ENCODE measurements at places on chromosomes 1 and 21.

DNA sequence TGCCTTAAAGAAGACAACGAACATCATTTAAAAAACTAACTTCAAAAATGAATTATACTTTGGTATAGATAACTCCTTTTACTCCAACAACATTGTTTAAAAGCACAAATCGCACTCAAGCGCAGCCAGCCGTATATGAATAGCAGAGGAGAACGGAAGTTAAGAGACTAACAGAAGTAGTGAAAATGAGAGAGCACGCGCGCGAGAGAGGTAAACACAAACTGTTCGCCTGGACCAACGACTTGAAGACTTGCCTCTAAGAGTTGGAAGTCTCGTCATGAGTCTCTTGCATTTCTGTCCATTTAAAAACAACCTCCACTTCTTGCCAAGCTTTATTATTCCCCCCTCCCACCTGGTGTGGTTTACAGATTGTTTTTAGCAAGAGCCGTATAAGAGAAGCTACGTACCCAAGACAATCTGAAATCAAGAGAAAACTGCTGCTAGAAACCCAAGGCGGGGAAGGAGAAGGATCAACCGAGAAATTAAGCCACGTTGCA is 479 bp downstream of the SELENOF start:
- peak; percentile 49 for DNase-seq

GRCh38 chr1:115545791-115546733 is 95.7 kb upstream of the VANGL1 start:
- DNase-seq, result peak; percentile 99

- DNase-seq, result peak; percentile 96
Measured at GRCh38 chr21:31900121-31900895, 27.5 kb downstream of the HUNK start.

- no peak for DNase-seq
Measured at GRCh38 chr1:179168536-179168935, 60.9 kb downstream of the ABL2 start.

- no peak for DNase-seq
Measured at GRCh38 chr1:197149340-197149739, 2.9 kb upstream of the ASPM start.

GRCh38 chr1:63858153-63858552 is 84.3 kb downstream of the ROR1 start:
- DNase-seq, result no peak

GRCh38 chr1:208047476-208047934 is 136.6 kb upstream of the CD34 start:
- DNase-seq, result no peak

- peak; percentile 22 for DNase-seq
Measured at GRCh38 chr1:93349231-93350135, 3.8 kb downstream of the DR1 start.

Data from kidney tubule cell (primary cell).